ENCODE measurements at places on chromosomes 7 and 10. TPM values are rescaled to one million over a fixed set of nuclear protein-coding genes. Genes with fewer than 3 reads are reported as not detected.

GRCh38 chr10:21304198-21304597, 221.3 kb downstream of the SKIDA1 start:
- no peak for DNase-seq

DNA sequence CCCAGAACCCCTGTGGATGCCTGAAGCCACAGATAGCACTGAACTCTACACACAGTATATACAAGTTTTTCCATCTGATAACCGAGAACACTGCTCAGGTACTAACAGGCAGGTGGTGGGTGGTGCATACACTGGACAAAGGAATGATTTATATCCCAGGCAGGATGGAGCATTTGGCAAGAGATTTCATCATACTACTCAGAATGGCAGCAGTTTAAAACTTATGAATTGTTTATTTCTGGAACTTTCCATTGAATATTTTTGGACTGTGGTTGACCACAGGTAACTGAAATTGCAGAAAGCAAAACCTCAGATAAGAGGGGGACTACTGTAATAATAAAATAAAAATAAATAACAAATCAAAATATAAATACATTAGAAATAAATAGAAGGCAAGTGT, 10.9 kb upstream of the KCNMA1 start:
- DNase-seq = no peak

GRCh38 chr7:124051681-124052377, 19.0 kb upstream of the TMEM229A start:
- no peak for DNase-seq

- DNase-seq = no peak
These were observed 40.0 kb upstream of the FAM3C start for GRCh38 chr7:121436136-121436535.

- no peak for DNase-seq
These were observed 94.2 kb upstream of the NPVF start for GRCh38 chr7:25322473-25322872.

- no peak for DNase-seq
These were observed 97.7 kb upstream of the CDK6 start for GRCh38 chr7:92934096-92934495.

DNA sequence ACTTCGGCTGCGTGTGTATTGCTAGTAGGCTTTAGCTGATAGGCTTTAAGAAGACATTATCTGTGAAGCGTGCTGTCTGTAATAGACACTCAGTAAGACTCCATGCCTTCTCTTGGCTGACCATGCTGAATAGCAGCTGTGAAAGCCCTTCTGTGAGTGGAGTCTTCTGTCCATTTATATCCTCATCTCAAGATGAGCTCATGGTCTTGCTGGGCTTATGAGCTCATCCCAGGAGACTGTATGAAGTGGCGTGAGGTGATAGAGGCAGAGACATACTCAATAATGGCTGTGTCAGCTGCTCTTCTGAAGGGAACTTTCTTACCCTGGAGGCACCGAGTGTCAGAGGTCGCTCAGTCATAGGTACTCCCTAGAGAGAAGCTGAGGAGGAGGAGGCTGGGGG, 111.5 kb downstream of the SH2D4B start:
- no peak for DNase-seq

The GPR26 gene
- 0.07 TPM for polyA plus RNA-seq

The LIPK gene
- not detected for polyA plus RNA-seq

The CAMK2B gene
- polyA plus RNA-seq = 1.7 TPM

The ANXA8 gene
- 0.38 TPM for polyA plus RNA-seq

Data from left kidney (tissue), 8 donors.